Thymus (tissue), 14 donors: ENCODE measurements at places on chromosomes 7 and 10. TPM values are rescaled to one million over a fixed set of nuclear protein-coding genes. Genes with fewer than 3 reads are reported as not detected.
A peak's percentile ranks its signal among the peaks of the same experiment; 100 is the strongest.

DNA sequence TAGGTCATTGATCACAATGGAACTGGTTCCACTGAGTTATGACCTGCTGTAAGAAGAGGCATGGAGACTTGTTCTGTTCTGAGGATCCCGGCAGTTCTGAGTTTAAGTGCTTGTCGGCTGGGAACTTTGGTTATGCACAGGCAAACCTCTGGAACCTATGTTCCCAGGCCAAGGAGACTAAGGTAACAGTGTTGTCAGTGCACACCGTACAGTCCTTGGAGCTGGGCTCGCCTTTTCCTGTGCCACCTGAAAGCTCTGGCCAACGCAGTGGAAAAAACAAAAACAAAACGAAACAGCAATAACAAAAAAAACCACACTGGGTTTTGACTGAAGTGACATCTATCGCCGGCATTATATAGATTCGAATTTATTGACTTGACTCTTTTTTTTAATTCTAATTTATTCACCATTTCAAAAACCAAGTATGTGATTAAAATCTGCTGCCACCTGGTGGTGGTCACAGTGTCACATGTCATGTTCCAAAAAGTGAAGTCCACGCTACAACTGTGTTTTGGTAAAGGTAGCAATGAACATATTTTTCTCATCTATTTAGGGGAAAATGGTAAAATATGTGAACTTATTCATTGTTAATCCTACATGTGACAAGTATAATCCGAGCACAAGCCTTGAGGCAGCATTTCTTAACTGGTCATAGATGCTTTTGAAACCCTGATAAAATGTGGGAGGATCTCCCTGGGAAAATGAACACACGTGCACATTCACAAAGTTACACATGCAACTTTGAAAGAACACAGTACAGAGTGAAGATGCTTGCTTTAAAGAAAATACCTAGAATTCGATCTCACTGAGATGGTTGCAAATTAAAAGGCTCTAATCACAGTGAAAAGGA lies 113.8 kb upstream of the PPP2R2D start:
- DNase-seq: peak; percentile 34

- no peak for DNase-seq
Observed at GRCh38 chr7:81594767-81595166, 175.1 kb downstream of the HGF start.

DNA sequence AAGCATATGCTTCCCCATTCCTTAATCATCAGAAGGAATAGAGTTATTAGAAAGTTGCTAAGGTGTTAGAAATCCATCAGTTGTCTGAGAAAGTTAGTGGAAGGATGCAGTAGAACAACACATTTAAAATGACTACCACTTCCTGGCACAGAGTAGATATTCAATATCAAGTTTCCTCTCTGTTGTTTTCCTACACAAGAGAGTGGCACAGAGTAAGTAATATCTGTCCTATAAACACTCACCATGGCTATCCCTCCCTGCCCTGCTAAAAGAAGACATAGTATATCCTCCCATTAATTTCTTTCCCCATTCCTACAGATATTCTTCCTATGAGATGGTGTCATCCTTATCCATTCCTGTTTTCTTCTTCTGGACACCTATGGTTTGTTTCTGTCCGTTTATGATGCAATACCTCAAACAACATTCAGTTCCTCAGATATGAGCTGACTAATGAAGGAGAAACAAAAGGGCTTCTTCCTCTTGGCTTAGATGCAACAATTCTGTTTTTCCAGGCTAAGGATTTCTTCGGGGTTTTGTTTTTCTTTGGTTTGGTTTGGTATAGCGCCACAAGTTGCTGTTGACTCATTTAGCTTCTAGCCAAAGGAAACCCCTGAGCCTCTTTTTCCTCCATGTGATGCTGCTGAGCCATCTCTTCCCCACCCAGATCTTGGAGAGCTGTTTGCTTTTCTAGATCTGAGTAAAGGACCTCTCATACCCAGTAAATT lies 32.9 kb upstream of the BPGM start:
- DNase-seq: no peak

- no peak for DNase-seq
Observed at GRCh38 chr7:109020251-109020650, 450.6 kb downstream of the DNAJB9 start.

- no peak for DNase-seq
Observed at GRCh38 chr7:158256091-158256816, 331.4 kb downstream of the PTPRN2 start.

- no peak for DNase-seq
Observed at GRCh38 chr7:11252705-11253272, 279.1 kb downstream of the PHF14 start.

GRCh38 chr7:148481971-148482626 lies 108.5 kb upstream of the C7orf33 start:
- no peak for DNase-seq

GRCh38 chr10:3729397-3729976 lies 55.5 kb downstream of the KLF6 start:
- no peak for DNase-seq

DIP2C gene
- polyA plus RNA-seq: 3.4 TPM

SYNPO2L gene
- polyA plus RNA-seq: 0.21 TPM

TEX36 gene
- not detected for polyA plus RNA-seq

- no peak for DNase-seq
Observed at GRCh38 chr10:125093199-125093973, 67.0 kb downstream of the CTBP2 start.

DNA sequence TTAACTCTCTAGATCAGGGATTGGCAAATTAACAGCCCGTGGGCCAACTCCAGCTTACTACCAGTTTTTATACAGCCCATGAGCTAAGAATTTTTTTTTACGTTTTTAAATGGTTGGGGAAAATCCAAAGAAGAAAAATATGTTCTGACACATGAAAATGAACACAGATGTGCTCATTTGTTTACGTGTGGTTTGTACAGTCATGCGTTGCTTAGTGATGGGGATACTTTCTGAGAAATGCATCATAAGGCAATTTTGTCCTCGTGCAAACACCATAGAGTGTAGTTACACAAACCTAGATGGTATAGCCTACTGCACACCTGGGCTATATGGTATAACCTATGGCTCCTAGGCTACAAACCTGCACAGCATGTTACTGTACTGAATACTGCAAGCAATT lies 8.3 kb upstream of the SMKR1 start:
- DNase-seq: no peak

ANLN gene
- 3.1 TPM for polyA plus RNA-seq

CNTNAP2 gene
- polyA plus RNA-seq: 5.1 TPM

MOGAT3 gene
- 0.11 TPM for polyA plus RNA-seq

DNA sequence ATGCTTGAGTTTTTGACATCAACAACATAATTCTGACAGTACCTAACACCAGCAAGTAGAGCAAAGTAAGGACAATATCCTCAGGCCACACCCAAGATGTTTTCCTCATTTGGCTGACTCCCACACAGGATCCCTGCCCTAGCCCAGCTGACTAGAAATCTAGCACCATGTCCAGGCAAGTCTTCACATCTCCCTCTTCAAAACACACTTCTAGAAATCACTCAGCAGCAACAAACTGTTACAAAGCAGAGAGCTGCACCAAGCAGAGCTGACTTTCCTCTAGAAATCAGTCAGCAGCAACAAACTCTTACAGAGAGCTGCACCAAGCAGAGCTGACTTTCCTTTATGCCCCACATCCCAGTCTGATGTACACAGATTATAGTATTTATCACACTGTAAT lies 7.7 kb downstream of the TMEM168 start:
- DNase-seq: no peak

- DNase-seq: no peak
Observed at GRCh38 chr10:74032900-74033655, 35.2 kb downstream of the VCL start.

PDE1C gene
- polyA plus RNA-seq: 3.1 TPM

DNA sequence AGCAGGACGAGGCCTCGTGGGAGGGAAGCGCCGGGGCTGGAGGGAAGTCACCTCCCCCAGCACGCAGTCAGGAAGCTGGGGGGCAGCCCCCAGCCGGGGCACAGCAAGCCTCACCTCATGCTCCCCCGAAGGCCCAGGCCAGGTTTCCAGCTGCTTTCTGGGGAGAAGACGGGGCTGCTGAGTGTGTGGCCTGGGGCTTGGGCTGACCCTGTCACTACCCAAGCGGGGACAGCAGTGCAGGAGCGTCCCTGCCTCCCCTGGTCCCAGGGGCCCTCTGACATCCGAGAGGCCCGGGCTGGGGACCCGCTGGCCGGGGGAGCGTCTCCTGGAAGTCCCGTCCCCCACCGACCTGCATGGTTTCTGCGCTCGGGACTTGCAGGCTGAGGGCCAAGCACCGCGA lies 19.7 kb upstream of the NKX6-2 start:
- DNase-seq: no peak

GRCh38 chr7:159065852-159066480 lies 78.7 kb downstream of the VIPR2 start:
- no peak for DNase-seq

GRCh38 chr10:126042906-126043305 lies 146.5 kb downstream of the FANK1 start:
- DNase-seq: no peak

DNA sequence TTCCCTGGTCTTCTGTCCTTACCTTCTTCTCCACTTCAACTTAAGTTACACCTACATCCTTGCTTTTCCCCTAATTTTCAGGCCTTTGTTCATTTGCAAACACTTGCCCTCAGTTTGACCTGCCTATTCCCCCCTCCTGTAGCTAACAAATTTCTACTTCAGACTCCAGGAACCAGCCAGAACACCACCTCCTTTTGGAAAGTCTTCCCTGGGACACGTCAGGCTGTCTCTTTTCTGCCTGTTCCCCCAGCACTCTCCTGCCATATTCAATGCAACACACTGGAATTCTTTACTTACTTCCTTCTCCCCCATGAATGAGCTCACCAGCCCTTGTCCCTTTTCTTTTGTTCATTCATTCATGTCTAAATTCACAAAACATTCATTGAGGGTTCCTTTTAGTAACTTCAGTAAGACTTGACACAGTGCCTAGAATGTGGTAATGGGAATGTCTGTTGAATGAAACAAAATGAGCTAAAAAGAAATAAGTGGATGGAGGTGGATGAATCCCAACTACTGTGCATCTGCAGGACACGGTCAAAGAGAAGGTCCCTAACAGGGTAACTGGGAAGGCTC lies 478.0 kb downstream of the KCNMA1 start:
- DNase-seq: no peak
